ENCODE measurements at places on chromosomes 3 and 15.

- DNase-seq, result no peak
Observed at GRCh38 chr3:149575961-149576564, 81.8 kb downstream of the WWTR1 start.

GRCh38 chr15:82952158-82953081 lies at the start of gene HOMER2:
HOMER2 (minus strand) TSS chr15:82952720; CDS start chr15:82952535, 185 bp downstream.
- DNase-seq, result no peak

DNA sequence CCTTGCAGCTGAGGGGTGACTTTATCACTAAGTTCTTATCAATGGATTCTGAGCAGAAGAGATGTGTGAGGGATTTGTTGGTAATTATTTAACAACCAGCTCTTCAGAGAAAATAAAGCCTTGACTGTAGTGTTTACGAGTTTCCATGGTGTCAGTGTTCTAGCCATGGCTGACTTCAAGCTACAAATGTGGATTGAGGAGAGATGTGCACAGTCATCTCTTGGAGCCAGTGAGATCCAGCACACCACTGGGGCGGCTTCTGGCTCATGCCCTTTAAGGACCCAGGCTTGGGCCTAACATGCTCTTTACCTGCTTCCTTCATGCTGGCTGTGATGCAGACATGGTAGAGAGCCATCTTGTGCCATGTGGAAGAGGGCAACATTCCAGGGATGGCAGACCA lies 145.6 kb upstream of the MRPS22 start:
- no peak for DNase-seq

- DNase-seq, result peak; percentile 29
Observed at GRCh38 chr15:31867536-31868442, 162.5 kb upstream of the CHRNA7 start.

DNA sequence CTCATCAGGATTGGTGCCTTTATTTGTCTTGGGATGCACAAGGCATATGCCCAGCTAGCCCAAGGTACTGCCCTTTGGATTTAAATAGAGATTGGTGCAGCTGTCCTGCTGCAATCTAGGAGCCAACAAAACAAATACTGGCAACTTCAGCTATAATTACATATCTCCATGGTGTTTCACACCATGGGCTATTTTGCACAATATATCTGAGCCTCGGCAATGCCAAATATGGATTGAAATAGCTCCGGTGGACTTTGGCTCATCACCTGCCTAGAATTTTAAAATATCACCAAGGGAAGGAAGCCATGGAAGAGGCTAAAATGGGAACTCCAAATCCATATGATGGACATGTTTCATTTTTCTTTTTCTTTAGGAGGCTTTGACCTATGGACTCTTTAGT lies 367.8 kb upstream of the UMPS start:
- no peak for DNase-seq

GRCh38 chr3:150365132-150365604 lies 42.9 kb upstream of the TSC22D2 start:
- no peak for DNase-seq

- no peak for DNase-seq
Observed at GRCh38 chr3:14452740-14453710, 50.6 kb downstream of the SLC6A6 start.

GRCh38 chr3:189863031-189863430 lies 231.8 kb downstream of the TP63 start:
- no peak for DNase-seq

DNA sequence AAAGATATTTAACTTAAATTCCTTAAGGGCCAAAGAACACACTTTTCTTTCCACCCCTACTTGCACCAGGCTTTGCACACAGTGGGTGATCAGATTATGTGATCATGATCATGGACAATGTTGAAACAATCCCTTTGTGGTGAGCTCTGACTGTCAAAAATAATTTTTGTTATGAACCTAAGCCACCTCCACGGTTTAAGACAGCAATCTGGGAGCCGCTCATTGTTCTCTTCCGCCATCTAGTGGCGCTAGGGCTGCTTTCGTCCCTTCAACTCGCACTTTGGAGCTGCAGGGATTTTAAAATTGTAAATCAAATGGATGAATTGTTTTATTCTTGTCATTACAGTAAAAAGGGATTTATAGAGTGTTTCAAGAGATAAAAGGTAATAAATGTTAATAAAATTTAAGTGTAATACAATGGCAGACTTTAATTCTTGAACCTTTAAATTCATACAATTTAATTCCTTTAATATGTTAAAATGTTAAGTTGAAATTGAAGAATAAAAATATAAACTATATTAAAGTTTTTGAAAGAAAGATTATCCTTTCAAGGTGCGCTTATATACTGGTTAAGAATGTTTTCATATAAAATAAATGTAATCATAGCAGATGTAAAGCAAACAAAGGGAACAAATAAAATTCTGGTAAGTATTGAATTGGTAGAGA lies 45.3 kb upstream of the ARL6 start:
- peak; percentile 32 for DNase-seq

DNA sequence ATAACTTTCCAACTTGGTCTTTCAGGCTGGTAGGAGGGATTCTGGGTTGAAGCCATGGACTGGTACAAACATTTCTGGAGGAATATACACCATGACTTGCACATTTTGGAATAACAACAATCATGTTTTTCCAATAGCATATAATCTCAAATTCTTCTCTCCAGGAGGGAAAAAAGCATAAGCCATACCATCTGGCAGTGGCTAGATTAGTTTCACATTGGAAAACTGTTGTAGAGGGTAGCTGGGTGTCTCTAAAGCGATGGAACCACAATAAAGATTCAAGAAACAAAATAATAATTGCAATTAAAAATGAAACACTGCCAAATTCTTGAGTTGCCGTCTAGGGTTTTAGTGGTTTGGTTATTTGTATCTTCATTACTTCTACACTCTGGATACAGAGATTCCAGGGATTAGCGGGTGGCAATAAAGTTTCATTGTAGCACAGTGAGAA lies 278.5 kb upstream of the RASGRP1 start:
- no peak for DNase-seq

- DNase-seq, result no peak
Observed at GRCh38 chr3:26682406-26682805, 59.8 kb downstream of the LRRC3B start.

DNA sequence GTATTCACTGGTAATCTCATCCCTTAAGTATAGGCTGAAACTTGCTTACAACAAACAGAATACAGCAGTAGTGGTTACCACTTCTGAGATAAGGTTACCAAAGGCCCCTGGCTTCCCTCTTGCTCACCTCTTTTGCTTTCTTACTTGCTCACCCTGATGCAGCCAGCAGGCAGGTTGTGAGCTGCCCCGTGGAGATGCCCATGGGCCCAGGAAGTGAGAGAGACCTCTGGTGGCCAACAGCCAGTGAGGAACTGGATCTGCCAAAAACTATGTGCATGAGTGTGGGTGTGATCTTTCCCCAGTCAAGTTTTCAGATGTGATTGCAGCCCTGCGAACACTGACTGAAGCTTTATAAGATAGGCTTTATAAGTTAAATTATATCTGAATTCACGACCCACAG lies 48.7 kb downstream of the NMNAT3 start:
- DNase-seq, result no peak

GRCh38 chr3:33385423-33385822 lies 54.8 kb downstream of the UBP1 start:
- peak; percentile 51 for DNase-seq

GRCh38 chr15:88738796-88739195 lies 64.4 kb upstream of the ACAN start:
- DNase-seq, result no peak

DNA sequence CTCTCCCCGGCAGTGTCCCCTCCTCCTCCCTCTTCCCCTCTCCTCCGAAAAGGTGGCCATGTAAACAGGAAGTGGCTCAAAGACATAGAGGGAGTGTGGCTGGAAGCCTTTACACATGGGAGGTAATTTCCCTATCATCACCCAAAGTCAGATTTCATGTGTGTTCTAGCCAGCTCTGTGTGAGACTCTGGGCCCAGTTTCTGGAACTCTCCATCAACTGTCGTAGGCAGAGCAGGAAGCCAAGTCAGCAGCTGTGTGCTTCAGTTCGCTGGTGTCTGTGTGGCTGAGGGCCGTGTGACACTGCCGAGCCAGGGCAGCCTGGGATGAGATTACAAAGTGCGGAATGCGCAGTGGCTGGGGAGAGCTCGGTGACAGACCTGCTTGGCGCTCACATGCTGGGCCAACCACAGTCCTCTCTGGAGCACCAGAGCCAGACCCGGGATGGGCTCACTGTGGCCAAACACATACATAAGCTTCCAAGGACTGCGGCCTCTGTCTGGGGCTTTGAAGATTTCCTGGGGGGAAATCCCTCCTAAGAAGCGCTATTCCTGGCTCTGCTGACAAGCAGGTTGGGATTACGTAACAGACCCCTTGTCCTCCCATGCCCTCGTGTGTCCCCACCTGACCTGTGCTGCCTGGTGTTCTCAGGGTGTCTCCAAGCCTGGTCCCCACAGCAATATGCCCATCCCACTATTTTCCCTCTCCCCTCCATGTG lies 50.7 kb downstream of the UMPS start:
- DNase-seq, result no peak

GRCh38 chr3:194976874-194977273 lies 291.2 kb downstream of the FAM43A start:
- DNase-seq, result no peak

Data from stimulated activated CD8-positive, alpha-beta memory T cell treated with anti-CD3 and anti-CD28 coated beads, Interleukin-15, amount 100 ng/mL, for 48 hours (primary cell).